Pons (tissue), 1 donor: ENCODE measurements at places on chromosomes 16 and 17.

- DNase-seq, result no peak
These were observed 10.4 kb upstream of the SREBF1 start for GRCh38 chr17:17847118-17847689.

DNA sequence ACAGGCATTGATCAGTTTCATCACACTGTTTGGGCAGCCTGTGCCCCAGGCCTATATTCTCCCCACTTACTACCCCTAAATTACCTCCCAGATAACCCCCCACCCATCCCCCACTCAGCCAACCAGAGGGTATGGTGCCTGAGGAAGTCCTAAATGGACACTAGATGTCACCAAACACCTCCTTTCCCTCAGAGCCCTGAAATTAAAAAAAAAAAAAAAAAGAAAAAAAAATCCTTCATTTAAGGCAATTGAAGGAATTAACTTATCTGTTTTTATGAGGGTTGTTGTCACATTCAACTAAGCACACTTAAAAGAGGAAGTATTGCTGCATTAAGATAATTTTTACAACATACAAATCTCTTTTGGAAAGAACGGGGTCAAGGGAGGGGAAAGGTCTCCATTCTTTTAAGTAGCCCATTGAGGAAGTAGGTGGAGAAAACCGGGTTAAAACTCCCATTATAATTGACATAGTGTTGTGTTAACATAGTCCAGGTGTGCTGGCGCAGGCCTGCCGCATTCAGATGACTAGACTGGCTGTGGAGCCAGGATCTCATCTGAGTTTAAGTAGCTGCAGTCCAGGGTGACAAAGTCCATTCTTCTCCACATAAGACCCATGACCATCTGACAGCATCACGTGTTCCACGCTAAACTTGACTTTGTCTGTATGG is 46.3 kb downstream of the SNX11 start:
- DNase-seq, result no peak

GRCh38 chr17:78667741-78668640 is 90.8 kb upstream of the DNAH17 start:
- no peak for DNase-seq

GRCh38 chr17:56130026-56130425 is 23.2 kb upstream of the ANKFN1 start:
- DNase-seq, result peak; percentile 11

- DNase-seq, result no peak
These were observed 11.1 kb upstream of the CHMP6 start for GRCh38 chr17:80980397-80981061.

DNA sequence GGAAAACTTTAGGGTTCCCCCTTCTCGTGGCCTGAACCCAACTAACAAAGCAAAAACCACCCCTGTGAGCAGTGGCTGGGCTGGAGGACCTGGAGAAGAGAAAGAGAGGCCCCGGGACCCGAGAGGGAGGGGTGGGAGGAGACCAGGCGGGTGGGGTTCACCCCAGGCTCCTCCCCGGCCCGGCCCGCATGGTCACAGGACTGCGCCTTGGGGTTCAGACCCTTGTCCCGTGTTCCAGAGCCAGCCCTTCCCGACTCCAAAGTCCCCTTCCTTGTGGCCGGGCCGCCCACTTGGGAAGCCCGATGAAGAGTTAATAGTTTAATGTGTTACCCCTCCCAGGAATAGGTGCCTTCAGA is 852 bp downstream of the MARVELD3 start:
- DNase-seq, result no peak

DNA sequence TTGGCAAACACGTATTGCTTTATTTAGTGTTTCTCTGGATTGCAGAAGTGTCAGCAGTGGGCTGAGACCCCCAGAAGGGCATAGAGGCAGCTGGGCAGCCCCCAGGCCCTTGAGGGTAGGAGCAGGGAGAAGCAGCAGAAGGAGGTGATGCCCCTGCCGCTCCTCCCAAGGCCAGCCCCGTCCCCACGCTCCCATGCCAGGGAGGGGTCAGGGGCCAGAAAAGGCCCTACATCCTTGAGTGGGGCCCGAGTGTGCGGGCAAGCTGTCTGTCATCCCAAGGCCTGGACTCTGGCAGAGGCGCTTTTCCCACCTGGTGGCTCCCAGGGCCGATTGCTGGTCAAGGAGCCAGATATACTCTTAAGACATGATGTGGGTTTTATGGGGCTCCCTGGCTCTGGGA is 8.2 kb upstream of the CRK start:
- no peak for DNase-seq

DNA sequence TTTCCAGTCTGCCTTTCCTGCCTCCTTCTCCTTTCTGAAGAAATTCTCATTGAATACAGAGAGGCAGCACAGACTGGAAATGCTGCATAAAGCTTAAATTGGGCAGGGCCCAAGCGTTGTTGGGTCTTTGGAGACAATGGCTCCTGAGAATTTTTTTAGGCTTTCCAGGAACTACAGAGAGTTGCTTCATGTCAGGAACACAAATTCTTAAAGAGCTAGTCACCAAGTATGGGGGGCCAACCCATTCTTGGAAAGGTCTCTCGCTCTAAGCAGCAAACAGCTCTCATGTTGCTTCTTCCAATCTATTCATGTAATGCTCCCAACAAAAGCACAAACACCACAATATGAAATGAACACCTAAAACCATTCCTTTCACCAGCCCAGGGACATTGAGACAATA is 6.9 kb downstream of the HNF1B start:
- DNase-seq, result no peak

DNA sequence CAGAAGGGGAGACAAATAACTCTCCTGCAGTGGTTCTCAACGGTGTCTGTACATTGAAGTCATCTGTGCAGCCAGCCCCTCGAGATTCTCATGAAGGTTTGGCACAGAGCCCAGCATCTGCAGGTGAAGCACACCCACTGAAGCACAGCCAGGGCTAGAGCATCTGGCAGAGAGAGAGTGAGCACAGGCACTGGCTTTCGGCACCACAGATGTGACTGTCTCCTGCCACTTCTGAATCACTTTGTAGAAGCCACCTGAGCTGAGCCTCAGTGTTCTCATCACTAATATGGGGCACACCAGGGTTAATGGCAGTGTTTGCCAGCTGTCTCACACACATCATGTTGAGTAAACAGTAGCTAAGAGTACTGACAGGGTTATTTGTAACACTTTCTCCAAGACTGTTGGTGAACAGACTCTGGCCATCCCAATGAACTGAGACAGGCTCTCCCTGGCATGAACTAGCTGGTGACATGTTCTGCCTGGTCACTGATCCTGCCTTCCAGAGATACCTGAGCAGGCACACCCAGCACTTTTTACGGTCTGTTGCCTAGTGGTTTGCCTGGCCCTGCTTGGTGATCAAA is 10.9 kb downstream of the HSPB9 start:
- no peak for DNase-seq

- peak; percentile 5 for DNase-seq
These were observed 58.4 kb downstream of the PHKB start for GRCh38 chr16:47519546-47519945.

- no peak for DNase-seq
These were observed 18.0 kb upstream of the NDRG4 start for GRCh38 chr16:58481931-58482330.

- DNase-seq, result no peak
These were observed 136.7 kb downstream of the SNX11 start for GRCh38 chr17:48244121-48244711.

GRCh38 chr16:22092143-22092933 is at the start of gene VWA3A:
TSS of gene VWA3A (plus strand) at chr16:22092541. CDS start at chr16:22092638, 97 bp downstream.
- DNase-seq, result peak; percentile 19

DNA sequence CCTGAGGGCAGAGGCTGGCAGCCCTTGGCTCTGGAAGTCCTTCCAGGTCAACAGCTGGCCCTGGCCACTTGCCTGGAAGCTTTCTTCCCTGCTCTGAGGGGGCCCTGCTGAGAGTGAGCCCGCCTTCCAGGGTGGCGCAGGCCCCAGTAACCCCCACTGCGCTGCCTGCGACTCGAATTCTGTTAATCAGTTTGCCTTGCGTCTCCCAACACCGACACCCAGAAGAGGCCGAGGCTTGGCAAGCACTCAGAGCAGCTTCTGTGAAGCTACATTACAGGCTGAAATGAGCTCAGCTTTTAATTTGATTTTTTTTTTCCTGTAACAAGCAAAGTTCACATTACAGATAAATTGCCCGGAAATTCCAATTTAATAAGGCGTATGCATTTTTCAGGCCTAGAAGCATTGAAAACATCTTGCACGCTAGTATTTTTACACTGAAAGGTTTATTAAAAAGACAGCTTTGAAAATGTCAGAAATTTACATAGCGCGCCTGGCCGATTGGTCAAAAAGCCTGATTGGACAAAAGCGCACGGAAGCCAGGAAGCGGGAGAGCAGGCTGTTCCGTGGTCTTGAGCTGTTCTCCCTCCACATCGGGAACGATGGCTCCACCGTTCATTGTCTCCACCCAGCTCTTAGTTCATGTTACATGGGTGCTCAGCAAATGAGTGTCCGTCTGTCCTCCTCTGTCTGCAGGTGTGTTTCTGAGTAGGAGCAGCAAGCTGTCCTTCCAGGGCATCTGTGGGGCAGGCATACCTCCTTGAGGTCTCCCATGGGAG is 65.5 kb upstream of the HSBP1 start:
- peak; percentile 74 for DNase-seq

GRCh38 chr17:43477832-43478634 is 5.7 kb upstream of the DHX8 start:
- no peak for DNase-seq

DNA sequence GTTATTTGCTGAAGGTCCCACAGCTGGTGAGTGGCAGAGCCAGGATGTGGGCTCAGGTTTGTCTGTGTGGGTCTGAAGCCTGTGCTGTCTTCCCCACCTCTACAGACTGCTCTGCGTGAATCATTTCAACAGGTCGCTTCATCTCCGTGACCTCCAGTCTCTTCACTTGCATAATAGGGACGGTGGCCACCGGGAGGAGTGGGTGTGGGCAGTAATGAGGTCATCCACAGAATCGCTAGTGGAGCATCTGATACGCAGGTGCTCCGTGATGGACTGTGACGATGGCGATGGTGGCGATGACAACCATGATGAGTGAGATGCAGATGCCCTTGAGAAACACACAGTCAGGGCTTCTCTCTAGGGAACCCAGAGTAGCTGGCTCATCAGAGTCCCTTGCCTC is 120.2 kb downstream of the RAP1GAP2 start:
- DNase-seq, result no peak

- peak; percentile 94 for DNase-seq
These were observed 146.9 kb downstream of the MSI2 start for GRCh38 chr17:57403236-57403635.

GRCh38 chr16:47578573-47578972 is 117.4 kb downstream of the PHKB start:
- DNase-seq, result no peak

DNA sequence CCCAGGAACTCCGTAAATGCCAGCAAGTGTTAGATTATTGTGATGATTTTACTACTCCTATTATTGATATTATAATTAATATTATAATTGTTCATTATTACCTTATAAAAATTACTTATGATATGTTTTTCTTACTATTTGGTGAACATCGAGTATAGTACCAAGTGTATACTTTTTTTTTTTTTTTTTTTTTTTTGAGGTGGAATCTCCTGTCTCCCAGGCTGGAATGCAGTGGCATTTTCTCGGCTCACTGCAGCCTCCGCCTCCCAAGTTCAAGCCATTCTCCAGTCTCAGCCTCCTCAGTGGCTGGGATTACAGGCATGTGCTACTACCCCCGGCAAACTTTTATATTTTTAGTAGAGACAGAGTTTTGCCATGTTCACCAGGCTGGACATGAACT is 347.0 kb downstream of the WWOX start:
- no peak for DNase-seq

DNA sequence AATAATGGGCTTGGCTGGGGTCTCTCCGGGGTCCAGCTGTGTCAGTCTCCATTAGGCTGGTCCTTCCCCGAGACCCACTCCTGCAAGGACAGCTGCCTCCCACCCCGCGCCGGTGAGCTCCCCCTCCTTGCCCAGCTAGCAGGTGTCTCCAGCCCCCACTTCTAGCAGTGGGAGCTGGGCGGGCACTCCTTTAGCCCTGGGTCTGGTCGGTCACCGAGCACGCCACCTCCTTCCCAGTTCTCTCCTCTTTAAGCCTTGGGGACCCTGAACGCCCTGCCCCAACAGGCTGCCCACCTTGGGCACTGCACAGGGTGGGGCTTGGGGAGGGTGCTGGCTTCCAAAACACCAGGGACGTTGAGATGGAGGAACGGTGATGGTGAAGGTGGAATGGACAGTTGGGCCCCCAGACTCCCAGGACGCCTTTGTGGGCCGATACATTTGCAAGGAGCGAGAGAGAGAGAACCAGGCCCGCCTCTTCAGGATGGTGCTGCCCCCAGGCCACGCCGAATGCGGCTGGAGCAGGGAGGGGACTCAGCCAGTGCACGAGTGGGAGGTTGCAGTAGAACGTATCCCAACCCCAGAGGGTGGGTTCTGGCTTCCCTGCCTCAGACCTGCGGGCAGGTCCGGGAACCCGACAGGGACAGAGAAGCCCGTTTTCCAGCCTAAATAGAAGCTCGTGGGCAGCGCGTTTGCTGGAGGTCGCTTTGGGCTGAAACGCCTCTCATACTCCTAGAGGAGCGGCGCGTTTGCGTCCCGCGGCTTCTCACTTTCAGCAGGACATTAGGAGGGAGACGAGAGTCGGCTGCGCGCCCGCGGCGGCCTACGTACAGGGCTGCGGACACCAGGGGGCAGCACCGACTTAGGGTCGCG is 10.7 kb downstream of the TBX2 start:
- DNase-seq, result peak; percentile 57

GRCh38 chr16:709566-710499 is 4.2 kb upstream of the FBXL16 start:
- DNase-seq, result peak; percentile 86
